Epithelial cell of alveolus of lung (primary cell): ENCODE measurements at places on chromosomes 1 and 21. TPM values are rescaled to one million over a fixed set of nuclear protein-coding genes. Genes with fewer than 3 reads are reported as not detected.

Gene HOOK1
- under 0.01 TPM in 1 of 2 replicates, not detected in the other for total RNA-seq

Gene LCE3B
- total RNA-seq: not detected in 2 replicates

Gene OLIG2
- not detected in 2 replicates for total RNA-seq

Gene REG4
- total RNA-seq: not detected in 2 replicates

Gene SLFNL1
- total RNA-seq: 0.39 and 1.4 TPM in 2 replicates

Gene RGL1
- total RNA-seq: 12.3 and 21.4 TPM in 2 replicates

Gene KIF17
- total RNA-seq: 0.39 and 0.56 TPM in 2 replicates
